ENCODE measurements at places on chromosomes 12 and 14.
A peak's percentile ranks its signal among the peaks of the same experiment; 100 is the strongest.

- no peak for DNase-seq
Observed at GRCh38 chr12:114026805-114027204, 60.7 kb upstream of the RBM19 start.

DNA sequence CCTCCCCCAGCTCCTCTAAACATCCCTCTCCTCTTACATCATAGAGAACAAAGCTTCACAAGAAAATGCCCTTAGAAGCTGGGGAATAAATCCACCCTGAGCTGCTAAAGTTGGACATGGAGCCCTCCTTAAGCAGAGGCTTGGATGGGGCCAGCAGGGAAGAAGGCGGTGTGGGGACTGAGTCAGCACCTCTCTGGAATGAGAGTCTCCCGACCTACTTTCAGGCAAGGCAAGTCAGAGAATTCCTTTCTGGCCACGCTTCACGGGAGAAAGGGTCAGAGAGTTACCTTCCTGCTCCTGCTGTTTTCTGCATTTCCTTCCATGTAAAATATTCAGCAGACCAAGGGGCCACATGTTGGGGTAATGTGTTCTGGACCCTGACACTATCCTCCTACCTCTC is 113.3 kb upstream of the PRB2 start:
- DNase-seq = no peak

GRCh38 chr14:103259801-103260628 is 74.0 kb upstream of the EIF5 start:
- DNase-seq = no peak

DNA sequence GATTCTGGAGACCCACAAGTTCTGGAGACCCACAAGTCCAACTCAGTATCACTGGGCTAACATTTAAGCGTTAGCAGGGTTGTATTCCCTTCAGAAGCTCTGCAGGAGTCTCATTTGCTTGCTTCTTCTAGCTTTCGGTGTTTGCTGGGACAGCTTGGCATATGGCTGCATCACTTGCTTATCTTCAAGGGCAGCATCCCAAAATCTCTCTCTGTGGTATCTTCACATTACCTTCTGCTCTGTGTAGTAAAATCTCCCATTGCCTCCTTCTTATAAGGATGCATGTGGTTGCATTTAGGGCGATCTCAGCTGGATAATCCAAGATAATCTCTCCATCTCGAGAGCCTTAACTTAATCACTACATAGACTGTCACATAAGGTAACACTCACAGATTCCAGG is 7.3 kb upstream of the CNTN1 start:
- no peak for DNase-seq

GRCh38 chr12:31220061-31220460 is 105.9 kb downstream of the SINHCAF start:
- DNase-seq = no peak

DNA sequence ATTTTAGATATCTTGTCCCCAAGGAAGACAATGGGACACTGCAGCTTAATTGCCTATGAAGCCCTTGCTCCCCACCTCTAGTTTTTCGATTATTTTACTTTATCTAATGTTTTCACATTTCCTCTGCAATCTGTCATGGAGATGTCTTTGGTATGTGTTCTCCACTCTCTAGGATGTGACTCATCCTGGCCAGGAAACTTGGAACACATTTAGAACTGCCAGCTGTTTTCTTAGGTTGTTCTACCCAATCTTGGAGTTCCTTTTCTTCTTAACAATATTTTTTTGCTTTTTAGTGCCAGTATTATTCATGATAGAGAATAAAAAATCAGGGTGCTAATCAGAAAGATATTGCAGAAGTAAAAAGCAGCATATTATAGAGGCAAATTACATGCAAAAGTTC is 101.7 kb upstream of the CLEC14A start:
- no peak for DNase-seq

GRCh38 chr12:50991291-50991690 is 34.9 kb downstream of the SLC11A2 start:
- no peak for DNase-seq

- DNase-seq = no peak
Observed at GRCh38 chr12:51008329-51009055, 17.7 kb downstream of the SLC11A2 start.

- no peak for DNase-seq
Observed at GRCh38 chr12:76768576-76768975, 4.7 kb downstream of the ZDHHC17 start.

GRCh38 chr14:21261824-21262223 is 7.4 kb downstream of the HNRNPC start:
- DNase-seq = no peak

- no peak for DNase-seq
Observed at GRCh38 chr12:70691018-70691672, 53.9 kb upstream of the PTPRB start.

GRCh38 chr12:108700833-108701541 is 30.3 kb downstream of the CORO1C start:
- DNase-seq = no peak

GRCh38 chr12:34404377-34405285 is 382.3 kb downstream of the ALG10 start:
- no peak for DNase-seq

- DNase-seq = peak; percentile 60
Observed at GRCh38 chr14:75906680-75907280, 75.0 kb downstream of the TGFB3 start.

DNA sequence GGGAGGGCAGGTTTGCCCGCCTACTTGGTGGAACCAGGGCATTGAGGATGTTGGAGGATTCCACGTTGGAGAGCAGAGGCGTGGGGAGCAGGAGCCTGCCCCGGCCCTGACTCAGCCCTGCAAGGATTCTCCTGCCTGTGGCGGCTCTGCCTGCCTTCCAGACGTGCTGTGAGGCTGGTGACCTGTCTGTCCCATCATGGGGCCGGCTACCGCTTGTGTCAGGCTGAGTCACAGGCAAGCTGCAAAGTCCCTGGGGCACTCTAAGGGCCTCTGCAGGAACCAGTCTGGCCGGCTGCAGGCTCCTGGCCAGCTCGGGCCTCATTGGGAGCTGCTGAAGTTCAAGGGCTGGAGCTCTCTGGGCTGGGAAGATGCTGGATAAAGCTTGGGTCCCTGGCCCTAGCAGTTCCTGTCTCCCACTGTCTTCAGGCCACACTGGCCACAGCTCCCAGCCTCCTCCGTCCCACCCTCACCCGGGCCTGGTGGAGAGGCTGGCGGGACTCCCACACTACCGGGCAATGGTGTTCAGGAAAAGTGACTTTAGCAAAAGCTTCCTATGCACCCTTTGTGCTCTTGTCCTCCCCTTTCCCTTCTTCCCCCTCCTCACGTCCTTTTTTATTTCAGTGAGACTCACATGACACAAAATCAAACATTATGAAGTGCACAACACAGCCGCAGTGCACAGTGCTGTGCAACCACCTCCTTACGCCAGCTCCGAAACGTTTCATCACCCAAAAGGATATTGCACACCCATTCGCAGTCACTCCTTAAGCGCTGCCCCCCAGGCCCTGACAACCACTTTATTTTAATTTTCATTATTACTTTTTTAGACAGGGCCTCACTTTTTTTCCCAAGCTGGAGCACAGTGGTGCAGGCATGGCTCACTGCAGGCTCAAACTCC is 22.0 kb upstream of the ULK1 start:
- no peak for DNase-seq

DNA sequence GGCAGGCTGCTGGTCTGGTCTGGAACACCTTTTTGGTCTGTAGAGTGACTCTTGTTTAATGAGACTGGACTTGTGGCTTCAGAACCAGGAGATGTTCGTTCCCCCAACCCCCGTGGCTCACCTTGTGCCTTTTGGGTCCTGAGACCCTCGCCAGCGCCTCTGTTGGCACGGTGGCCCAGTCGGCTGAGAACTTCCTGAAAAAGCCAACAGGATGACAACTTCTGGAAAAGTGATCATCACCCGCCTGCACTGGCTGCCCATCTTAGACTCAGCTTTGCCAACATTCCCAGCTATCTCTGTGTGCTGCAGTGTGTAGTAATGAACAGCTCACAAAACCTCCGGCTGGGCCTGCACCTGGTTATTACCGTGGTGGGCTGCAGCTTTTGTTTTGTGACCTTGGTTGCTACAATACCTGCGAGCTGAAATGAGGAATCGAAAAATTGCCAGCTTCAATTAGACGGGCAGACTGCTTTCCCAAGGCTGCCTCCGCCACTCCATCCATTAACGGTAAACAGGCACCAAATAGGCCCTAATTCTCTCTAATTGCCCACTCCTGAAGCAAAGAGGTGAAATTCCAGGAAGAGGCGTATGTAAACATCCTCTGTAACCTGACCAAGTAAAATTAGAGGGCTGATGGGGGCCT is 16.0 kb downstream of the MEG3 start:
- no peak for DNase-seq

- DNase-seq = no peak
Observed at GRCh38 chr14:54435500-54435981, 5.6 kb downstream of the CNIH1 start.

GRCh38 chr14:68293404-68293803 is 473.8 kb downstream of the RAD51B start:
- DNase-seq = no peak

GRCh38 chr14:68144051-68144681 is 324.6 kb downstream of the RAD51B start:
- DNase-seq = no peak

GRCh38 chr14:54686871-54687749 is 120.2 kb downstream of the SAMD4A start:
- DNase-seq = no peak

DNA sequence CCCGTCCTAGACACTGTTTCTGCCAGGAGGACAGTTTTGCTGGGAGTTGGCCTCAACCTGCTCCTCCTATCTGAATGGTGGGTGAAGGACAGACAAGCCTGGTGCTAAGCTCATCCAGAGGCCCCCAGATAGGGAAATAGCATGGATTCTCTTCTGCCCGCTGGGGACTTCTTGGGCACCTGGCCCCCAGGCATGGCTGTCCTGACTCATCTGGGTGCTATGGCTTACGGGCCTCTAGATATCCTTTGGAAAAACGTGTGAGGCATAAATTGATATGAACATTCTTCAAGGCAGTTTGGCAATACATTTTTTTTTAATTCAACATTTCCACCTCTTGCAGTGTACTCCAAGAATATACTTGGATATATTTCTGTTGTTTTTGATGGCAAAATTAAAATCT is 8.6 kb downstream of the TECPR2 start:
- DNase-seq = no peak

DNA sequence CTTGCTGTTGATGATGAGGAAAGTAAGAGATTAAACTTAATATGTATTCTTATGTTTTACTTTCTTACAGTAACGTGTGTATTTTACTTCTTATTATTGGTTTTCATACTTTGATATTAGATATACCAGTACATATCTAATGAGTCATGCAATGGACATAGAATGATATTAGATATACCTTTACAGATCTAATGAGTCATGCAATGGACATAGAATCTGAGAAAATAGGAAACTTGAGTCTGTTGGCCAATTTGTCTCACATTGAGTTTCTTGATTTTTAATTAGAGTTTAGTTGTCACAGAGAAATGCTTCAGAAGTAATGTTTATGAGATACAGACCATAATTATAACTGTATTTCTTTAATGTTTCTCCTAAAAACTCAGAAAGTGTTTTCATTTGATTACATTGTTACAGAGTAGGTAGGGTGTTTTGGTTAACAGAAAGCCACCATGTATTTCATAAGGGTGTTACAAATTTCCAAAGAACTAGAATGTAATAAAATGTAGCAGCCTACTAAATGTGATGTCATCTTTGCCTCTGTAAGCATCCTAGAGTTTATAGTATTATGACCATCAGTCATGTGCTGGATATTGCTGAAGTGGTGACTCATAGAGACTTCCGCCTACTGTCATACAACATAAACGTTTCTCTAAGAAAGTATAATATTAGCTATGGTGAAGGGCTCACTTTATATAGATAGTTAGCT is 3.0 kb downstream of the GAS2L3 start:
- DNase-seq = no peak

- DNase-seq = no peak
Observed at GRCh38 chr14:32428875-32429274, 99.8 kb downstream of the AKAP6 start.

- peak; percentile 20 for DNase-seq
Observed at GRCh38 chr12:122064025-122064777, 14.4 kb upstream of the MLXIP start.

- DNase-seq = no peak
Observed at GRCh38 chr12:108039794-108040193, 89.3 kb upstream of the WSCD2 start.

- no peak for DNase-seq
Observed at GRCh38 chr14:47009615-47010014, 358.0 kb upstream of the RPL10L start.

GRCh38 chr12:2282318-2282717 is 229.5 kb downstream of the CACNA1C start:
- DNase-seq = no peak

GRCh38 chr12:52546126-52546525 is 6.8 kb downstream of the KRT71 start:
- no peak for DNase-seq

DNA sequence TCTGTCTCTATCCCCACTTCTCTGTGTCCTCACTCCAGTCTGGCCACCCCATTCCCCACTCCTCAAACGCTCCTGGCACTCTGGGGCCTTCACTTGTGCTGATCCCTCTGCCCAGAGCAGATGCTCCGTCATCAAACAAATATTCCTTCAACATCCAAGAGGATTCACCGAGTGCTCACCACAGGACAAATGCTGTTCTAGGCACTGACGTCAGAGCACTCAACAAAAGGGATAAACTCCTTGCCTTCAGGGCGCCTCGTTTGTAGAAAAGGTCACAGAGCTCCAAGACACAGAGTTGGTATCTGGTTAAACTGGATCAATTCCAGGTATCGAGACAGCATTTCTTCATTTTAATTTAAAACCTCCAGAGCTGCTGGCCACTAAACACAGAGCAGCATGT is 35.3 kb downstream of the PSMC1 start:
- no peak for DNase-seq

DNA sequence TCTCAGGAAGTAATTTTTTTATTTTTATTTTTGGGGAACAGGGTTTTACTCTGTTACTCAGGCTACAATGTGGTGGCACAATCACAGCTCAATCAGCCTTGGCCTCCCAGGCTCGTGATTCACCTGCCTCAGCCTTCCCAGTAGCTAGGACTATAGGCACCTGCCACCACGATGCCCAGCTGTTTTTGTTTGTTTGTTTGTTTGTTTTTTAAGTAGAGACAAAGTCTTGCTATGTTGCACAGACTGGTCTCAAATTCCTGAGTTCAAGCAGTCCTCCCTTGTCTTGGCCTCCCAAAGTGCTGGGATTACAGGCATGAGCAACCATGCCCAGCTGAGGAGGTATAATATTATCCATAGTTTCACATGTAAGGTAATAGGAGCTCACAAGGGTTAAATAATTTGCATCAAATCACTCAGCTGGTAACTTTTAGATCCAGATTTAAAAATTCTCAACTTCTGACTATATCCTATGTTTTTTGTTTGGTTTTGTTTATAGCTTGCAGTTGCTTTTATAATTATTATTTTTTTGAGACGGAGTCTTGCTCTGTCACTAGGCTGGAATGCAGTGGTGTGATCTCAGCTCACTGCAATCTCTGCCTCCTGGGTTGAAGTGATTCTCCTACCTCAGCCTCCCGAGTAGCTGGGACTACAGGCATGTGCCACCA is 629.3 kb downstream of the DIO2 start:
- DNase-seq = no peak

DNA sequence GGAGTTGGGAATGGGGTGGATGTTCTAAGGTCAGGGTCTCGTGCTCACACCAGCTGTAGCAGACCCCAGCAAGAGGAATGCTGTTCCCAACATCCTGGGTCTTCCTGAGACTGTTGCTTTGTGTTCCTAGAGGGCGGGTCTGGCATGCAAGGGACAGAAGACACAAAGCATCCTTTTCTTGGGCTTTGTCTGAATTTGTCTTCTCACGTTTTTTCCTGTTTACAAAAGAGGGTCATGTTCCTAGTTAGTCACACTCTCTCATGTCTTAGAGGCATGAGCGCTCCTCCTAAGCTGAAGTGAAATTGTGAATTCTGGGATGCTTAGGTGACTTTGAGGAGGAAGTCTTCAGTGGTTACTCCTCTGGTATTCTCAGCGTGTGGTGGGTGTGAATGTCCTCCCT is 9.6 kb upstream of the TAMALIN start:
- DNase-seq = no peak
